ENCODE measurements at places on chromosomes 4 and X.

- no peak for DNase-seq
These were observed 361.6 kb downstream of the GRIA2 start for GRCh38 chr4:157582141-157582540.

GRCh38 chr4:113020966-113021365 lies 28.5 kb upstream of the ANK2 start:
- DNase-seq, result no peak

GRCh38 chrX:48278958-48279357 lies 23.8 kb downstream of the SSX1 start:
- no peak for DNase-seq

DNA sequence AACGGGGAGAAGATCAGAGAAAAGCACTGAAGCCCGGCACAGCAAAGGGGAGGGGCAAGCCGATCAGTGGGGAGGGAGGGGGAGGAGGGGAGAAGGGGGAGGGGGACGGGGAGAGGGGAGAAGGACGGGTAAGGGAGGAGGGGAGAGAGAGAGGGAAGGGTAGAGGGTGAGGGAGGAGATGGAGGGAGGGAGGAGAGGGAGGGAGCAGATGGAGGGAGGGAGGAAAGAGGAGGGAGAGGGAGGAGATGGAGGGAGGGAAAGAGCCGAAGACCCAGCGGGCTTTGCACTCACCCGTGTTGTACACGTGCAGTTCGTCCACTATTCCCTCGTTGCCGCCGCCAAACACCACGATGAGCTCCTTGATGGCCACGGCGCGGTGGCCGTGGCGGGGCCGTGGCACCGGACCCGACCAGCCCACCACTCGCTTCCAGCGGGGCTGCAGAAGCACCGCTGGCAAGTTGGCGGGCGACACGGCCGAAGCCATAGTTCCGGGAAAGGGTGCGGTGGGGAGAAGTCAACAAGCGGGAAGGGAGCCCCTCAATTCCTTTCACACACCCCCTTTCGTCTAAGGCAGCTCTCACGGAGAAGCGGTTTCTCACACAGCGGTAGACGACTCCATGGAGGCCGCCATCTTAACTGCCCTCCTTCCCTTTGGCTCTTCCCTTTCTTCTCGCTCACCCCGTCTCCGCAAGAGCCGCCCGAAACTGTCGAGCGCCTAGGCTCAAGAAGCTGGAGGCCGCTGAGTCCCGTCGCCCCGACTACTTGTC lies 1.1 kb downstream of the HCFC1 start:
- DNase-seq, result no peak

- peak; percentile 0 for DNase-seq
These were observed 37.8 kb upstream of the FUNDC1 start for GRCh38 chrX:44580466-44580865.

DNA sequence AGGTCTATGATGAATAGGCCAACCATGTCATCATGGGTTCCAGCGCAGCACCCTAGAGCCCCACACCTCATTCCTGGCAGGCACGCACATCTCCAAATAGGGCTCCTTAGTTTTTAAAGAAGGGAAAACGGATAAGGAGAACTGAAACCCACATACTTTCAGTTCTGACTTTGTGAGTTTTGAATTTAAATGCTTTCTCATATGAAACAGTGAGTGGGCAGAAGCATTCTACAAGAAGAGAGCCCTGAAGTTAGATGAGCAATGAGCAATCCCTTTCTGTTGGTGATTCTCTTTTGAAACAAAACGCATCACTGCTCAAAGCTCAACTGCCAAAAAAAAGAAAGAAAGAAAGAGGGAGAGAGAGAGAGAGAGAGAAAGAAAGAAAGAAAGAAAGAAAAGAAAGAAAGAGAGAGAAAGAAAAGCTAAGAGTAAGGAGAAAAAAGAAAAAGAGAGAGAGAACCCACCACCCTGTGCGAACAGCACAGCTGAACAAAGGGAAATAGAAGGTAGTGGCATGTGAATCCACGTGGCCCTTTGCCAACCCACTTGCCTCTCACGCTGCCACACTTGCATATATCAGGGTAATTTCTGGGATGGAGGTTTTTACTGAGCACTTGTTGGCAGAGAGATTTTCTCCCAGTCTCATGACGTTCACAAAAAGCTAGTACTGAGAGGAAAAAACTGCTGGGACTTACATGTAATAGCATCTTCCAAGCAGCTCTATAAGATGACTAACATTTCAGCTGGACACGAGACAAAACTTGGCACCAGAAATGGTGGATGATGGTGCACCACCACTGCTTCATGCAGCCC lies 31.0 kb downstream of the TMSB4X start:
- peak; percentile 79 for DNase-seq

DNA sequence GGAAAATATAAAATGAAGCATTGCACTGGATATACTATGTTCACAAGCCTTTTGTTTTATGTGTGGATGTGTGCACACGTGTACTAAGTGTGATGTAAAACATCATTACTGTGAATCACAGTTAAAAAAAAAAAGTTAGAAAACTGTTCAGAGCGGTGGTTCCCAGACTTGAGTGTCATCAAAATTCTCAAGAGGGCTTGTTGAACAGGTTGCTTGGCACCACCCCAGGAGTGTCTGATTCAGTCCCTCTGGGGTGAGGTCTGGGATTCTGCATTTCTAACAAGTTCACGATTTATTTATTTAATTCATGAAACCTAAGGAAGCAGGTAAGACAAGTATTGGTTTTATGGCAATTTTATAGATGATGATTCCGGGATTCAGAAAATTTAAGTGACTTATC lies 1.8 kb downstream of the CENPU start:
- no peak for DNase-seq

DNA sequence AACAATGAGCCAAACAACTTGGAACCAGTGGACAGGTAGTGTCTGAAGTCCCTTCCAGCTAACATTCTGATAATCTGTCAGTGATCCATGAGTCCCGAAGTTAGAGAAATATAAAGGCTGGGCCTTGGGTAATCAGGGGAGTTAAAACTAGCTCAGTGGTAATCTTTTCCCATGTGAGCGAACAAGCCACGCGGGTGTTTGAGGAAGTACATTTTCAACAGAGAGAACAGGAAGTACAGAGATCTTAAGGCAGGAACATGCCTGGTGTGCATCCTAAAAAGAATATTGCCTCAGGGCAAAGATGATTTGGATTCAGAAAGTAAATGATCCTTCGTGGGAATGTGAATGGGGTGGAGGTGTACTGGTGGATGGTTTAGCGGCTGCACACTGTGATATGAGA lies 42.9 kb downstream of the FNIP2 start:
- peak; percentile 89 for DNase-seq

- DNase-seq, result no peak
These were observed 45.9 kb downstream of the ABLIM2 start for GRCh38 chr4:8112672-8113071.
